ENCODE measurements at places on chromosomes 3 and 15. TPM values are rescaled to one million over a fixed set of nuclear protein-coding genes. Genes with fewer than 3 reads are reported as not detected.

DNA sequence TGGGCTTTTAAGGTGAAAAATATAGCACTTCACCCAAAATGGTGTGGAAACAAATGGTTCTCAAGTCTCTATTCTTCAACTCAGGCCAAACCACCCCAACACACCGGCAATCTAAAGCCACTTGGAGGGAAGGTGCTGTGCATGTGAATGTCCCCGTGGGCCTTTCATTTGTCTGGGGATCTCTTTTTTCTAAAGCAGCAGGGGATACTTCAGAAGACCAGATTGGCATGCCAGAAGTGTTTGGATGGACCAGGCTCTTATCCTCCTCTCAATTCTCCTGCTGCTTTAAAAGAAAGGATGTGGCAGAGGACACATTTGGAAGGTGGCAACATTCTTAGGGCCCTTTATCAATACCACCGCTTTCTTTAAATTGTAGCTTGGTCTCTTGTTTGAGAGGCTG is 193.1 kb downstream of the MEIS2 start:
- DNase-seq = no peak

DNA sequence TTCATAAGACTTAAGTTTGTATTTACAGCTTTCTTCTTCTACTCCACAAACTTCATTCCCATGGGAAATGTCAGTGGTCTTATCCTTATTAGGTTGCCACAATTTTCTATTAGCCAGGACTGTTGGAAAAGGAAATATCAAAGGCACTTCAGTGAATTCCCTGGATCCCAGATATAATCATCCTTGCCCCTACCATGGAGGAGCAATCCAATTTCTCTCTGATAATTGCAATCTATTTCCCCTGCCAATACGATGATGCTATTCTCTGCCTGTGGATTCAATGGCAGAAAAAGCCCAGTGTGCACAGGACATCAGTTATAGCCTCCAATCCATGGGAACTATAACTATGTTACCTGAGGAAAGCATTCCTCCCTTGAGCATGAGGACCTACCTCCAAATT is 536.4 kb upstream of the UBE2E2 start:
- no peak for DNase-seq

DNA sequence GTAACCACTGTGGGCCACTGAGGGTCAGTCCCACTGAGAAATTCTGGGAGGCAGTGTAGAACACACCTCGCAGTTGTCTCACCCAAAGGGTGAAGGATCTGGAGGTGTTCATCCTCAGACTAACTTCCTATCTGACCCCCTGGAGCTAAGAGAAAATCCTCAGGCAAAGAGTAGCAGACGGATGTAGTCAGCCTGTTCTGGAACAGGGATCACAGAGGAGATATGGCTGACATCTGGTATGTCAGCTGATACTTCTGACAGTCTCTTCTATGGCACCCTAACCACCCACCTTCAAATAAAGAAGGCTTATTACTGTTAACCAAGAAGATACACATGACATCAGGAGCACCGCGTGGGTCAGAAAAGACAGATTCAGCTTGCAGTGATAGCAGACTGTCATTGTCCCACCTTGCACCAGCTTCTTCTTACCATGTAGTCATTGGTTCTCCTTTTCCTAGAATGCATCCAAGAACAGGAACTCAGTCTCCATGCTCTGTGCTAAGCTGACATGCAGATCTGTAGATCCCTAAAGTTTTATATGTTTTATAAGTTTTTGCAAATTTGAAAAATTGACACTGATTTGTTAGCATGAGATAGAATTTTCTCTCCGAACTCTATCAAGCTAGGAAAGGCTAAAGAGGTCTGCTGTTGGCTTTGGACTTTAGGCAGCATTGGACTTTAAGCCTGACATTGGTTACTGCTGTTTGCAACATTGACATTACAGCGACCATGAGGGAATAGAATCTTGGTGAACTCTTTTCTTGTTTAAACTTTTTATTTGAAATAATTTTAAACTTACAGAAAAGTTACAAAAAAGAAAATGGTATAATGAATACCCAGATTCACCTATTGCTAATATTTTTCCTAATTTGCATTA is 60.4 kb downstream of the KBTBD12 start:
- DNase-seq = no peak

DNA sequence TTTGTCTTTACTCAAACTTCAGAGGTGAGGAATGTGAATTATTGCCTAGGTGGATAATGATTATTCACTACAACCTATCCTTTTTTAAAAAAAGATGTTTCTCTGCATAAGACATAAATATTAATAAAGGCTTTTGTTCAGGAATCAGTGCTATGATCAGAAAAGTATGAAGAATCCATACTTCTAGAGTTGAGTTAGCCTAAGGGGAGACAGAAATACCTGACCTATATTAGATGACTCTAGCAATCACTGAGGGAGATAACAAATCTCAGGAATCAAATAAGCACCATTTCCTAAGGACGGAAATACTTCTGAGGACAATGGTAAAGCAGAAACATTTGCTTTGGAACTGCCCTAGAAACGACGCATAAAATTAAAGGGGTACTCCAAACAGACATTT is 763.8 kb downstream of the GBE1 start:
- no peak for DNase-seq

DNA sequence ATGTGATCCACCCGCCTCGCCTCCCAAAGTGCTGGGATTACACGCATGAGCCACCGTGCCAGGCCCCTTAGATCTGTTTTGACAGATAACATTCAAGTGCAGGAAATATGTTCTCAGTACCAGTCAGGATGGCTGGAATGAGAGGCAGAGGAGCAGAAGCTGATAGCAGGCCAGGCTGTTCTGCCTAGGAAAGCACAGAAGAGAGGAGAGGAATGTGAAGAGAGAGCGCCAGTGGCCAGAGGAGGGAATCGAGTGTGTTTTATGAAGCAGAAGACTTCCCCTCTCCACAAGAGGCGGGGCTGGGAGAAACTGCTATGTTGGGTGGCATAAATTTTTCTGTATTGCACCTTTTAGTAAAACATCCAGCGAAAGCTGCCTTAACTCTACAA is 32.0 kb upstream of the RYK start:
- DNase-seq = no peak

DNA sequence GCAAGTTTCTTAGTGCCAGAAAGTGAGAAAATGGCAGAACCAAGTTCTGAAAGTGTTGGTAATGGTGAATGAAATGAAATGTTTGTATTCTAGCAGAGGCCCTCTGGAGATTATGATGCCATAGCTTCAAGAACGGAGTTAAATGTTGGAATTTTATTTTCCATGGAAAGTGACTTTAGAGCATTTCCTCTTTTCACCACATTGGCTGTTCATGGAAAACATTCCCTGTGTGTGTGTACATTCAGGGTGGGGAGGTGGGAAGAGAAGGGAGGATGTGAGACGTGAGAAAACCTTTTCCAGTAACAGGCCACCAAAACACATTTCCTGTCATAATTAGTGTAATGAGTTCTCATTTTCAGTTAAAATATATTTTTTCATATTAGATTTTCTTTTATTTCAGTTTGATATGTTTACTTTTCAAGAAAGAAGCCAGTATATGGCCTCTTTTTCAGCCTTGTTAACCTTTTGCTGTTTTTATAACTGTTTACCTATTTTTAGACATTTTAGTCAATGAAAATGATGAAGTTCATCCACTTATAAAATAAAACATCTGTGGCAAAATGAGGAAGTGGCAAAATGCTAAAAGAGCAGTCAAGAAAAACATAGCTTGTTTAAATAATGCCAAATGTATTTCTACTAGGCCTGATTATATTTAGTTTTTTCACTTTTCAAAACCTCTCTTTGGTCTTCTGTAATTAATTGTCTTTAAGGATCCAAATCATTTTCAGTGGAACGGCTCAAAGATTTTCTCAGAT is 21.6 kb downstream of the SAMMSON start:
- DNase-seq = no peak

GRCh38 chr15:49674370-49674769 is 53.5 kb downstream of the DTWD1 start:
- peak; percentile 7 for DNase-seq

The A4GNT gene
- total RNA-seq = not detected

All from IMR-90 (cell line).